ENCODE measurements at places on chromosomes 6 and 20.

GRCh38 chr6:135231469-135231844 is 50.3 kb downstream of the MYB start:
- no peak for DNase-seq

- no peak for DNase-seq
These were observed 91.7 kb downstream of the CLIC5 start for GRCh38 chr6:45923831-45924391.

DNA sequence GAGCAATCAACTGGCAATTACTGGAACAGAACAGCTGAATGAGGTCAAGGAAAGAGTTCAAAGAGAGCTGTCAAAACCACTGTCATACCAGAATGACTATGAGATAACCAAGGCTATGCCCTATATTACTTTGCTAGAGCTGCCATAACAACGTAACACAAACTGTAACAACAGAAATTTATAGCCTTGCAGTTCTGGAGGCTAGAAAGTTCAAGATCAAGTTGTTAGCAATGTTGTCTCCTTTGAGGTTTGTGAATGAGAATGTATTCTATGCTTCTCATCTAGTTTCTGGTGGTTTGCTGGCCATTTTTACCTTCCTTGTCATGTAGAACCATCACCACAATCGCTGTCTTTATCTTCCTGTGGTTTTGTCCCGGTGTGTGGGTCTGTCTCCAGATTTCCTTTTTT is 1323.0 kb upstream of the GJE1 start:
- no peak for DNase-seq

GRCh38 chr20:24340933-24341332 is 128.5 kb upstream of the SYNDIG1 start:
- DNase-seq, result no peak

DNA sequence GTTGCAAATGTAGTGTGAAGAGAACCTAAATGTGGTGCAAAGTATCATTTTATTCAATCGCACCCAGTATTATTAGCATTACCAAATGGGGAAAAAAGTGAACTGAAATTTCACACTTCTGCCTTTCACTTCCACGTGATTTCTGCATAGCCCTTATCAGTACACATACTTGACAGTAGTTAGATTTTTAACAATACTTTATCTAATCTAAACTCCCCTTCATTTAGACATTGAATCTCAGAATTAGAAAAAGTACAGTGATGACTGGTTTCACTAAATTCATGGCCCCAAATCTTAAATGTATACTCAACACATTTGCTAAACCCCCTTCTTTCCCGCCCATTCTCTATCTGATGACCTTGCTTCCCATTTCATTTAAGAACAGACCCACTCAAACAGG is 14.3 kb downstream of the STX7 start:
- DNase-seq, result no peak

DNA sequence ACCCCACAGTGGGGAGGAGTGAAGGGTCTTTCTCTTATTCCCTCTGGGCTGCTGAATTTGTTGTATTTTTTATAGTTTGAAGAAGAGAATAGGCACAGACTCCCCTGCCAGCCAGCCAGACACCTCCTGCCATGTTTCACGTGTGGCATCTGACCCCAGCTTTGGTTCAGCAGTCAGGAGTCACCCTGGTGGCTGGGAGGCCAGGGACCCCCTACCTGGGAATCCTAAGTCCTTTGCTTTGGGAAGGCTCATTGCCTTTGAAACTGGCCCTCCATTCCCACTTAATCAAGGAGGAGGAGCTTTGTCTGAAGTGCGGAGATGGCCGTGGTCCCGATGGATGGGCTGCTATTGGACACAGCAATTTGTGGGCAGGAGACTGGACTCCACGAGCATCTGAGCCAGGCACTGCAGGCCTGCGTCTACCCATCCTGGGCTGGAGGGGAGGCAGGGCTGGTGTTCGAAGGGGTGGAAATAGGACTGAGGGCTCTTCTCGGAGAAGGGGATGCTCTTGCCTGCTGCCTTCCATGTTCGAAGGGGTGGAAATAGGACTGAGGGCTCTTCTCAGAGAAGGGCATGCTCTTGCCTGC is 196.1 kb downstream of the DLL1 start:
- DNase-seq, result peak; percentile 37

DNA sequence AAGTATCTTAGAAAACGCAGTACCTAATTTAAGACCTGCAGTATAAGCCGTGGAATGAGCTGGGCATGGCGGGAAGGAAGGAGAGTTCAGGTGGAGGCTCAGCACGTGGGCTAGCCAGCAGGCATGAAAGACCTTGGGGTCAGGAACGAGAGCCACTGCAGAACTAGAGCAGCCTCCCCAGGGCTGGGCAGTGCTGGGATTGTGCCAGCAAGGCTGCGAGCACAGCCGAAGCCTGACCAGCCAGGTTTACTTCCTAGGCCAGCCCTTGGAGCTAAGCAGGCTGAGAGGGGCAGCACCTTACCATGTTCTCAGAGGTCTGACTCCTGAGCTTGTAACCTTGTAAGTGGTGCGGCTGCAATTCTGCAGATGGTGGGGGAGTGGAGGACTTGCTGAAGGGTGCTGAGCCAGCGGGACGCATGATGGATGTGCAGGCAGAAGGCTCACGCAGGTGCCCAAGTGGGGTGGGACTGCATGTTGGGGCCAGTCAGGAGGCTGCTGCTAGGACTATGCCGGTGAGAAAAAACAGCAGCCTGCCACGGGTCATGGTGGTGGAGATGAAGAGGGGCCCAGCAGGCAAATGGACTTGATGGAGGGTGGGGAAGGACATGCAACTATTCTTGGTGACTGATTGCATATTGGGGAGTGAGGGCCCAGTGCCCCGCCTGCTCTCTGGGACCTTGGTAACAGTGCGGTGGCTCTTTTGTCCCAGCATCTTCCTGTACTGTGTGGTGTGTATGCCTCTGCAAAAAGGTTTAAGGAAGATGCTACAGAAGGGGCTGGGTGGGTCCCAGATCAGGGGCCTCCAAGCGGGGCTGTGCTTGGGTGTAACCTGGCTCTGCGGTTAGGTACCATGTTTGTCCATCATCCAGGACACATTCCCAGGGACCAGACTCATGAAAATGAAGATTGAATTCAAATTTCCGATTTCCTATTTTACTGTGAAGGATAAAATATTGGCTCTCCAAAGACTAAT is 37.6 kb upstream of the IRF4 start:
- no peak for DNase-seq

DNA sequence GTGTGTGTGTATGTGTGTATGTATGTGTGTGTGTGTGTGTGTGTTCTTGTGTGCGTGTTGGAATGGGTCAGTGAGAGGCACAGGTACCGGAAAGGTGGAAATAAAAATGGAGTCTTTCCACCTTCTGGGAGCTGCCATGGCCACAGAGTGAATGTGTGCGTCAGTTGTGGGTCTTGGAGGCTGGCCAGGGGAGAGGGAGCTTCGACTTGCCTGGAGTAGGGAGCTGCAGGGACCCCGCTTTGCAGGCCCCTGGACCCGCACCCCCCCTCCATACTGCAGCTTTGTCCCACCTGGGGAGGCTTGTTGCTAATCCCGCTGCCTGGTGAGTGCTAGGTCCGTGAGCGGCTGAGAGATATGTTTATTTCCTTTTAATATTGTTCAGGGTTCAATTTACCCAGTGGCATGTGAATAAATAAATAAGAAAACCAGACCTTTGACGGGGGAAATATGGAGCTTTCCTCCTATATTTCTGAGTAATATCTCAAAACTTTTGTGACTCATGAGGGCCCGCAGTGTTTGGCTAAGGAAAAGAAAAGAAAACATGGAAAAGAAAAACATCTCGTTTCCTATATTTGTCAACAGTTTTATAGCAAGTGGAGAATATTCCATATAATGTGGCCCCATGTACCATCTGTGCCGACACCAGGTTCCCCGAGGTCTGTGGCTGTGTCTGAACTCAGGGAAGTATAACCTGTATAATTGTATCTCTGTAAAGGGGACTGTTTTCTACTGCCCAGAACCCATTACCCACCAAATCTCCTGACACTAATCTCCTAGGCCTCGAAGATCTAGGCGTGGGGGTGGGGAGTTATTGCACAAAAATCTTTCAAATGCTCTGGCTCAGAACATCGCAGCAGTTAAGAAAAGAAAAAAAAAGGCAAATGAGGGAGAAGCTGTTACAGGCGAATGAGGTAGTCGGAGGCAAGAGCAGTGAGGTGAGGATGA is 24.6 kb upstream of the CCDC167 start:
- DNase-seq, result no peak

DNA sequence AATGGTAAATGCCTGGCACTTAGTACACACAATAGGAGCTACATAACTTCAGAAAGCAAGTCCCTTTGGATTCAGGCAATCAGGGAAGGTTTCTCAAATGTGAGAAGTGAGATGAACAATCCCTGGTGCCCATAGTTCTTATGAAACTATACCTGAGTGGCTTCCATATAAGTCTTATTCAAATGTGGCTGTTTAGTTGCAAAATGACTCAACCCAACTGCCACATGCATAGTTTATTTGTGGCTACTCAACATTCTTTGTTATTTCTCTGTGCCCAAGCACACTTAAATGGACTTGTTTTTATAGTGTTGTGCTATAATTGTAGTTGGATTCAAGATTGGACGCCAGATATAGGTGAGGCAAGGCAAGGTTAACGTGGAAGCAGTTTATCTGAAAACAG is 93.7 kb upstream of the ATXN1 start:
- DNase-seq, result no peak

DNA sequence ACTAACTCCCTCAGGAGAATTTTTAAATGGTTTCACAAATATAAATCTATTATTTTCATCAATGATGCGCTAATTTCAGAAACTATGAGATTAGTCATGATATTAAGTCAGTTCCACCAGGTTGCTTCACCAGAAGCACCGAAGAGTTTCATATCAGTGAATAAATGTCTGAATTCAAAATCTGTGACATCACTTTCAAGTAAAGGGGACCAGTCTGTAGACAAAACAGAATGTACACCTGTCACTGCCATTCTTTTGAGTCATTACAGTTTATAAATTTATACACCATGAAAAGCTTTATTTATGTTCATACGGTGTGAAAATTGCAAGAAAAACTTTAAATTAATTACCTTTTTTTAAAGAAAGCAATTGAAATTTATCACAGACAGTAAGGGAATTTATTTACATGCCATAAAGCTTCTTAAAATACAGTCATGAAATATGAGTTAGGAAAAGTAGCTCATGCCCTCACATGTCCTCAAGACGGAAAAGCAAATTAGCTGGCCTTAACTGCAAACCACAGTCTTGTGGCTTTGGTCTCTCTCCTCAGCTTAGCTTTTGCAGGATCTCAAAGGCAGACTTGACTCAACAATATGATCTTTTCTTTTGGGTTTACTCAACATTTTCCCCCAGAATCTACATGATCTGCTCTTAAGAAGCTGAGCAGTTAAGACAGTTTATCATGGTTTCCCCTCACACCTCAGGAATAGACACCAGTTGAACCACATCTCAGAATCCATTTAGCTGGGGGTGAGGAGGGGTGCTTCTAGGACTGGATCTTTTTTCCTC is 177.7 kb upstream of the MCHR2 start:
- DNase-seq, result no peak

DNA sequence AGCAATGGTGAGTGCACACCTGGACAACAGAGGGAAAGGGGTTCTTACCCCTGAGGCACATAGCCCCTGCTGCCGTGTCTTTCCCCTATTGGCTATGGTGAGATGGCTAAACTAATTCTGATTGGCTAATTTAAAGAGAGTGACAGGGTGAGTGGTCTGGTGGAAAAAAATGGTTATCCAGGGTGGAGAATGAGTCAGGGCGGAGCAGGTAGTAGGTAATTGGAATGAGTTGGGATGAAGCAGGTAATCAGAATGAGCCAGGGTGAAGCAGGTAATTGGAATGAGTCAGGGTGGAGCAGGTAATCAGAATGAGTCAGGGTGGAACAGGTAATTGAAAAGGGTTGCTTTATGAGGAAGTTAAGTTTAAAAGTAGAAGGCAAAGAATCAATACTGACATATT is 200.3 kb downstream of the EYA4 start:
- no peak for DNase-seq

DNA sequence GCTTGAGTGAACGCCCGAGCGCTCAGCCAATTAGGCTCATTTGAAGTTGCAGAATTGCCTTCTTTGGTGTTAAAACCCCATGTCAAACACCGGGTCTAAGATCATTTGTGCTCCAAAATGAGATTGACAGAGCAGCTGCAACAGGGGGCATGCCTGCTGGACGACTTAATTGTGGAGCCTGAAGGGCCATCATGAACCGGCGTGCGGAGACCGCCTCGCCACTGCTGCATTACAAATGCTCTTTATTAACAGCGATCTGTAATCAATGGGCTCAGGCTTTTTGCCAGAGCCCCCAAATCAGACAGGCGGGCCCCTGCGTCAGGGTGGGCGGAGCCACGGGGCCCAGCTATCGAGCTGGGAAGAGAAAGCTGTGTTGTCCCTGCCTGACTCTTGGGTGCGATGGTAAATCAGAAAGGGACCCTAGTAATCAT is 183.2 kb downstream of the SIM1 start:
- DNase-seq, result no peak

GRCh38 chr6:69792292-69792691 is 4.5 kb downstream of the LMBRD1 start:
- no peak for DNase-seq

DNA sequence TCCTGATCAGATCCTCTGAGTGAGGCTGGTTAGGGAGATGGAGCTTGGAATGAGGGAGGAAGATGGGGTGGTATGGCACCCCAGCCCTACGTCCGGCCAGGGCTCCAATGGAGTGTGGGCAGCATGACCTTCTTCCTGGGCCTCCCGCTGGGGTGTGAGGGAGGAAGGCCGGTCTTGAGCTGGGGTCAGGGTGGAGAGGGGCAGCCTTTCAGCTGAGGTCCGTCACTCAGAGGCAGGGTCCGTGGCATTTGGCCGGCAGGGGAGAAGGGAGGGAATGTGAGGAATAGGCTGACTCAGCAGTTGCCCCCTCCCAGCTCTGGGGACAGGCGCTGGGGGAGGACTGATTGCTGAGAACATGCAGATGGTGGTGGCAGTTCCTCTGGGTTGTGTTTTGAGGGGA is 25.5 kb upstream of the VEGFA start:
- DNase-seq, result no peak

- no peak for DNase-seq
These were observed 218.2 kb downstream of the BMP7 start for GRCh38 chr20:57048027-57048869.

GRCh38 chr6:27149150-27149549 is 98.4 kb upstream of the PRSS16 start:
- DNase-seq, result no peak

GRCh38 chr20:11852811-11853210 is 64.9 kb upstream of the BTBD3 start:
- no peak for DNase-seq

DNA sequence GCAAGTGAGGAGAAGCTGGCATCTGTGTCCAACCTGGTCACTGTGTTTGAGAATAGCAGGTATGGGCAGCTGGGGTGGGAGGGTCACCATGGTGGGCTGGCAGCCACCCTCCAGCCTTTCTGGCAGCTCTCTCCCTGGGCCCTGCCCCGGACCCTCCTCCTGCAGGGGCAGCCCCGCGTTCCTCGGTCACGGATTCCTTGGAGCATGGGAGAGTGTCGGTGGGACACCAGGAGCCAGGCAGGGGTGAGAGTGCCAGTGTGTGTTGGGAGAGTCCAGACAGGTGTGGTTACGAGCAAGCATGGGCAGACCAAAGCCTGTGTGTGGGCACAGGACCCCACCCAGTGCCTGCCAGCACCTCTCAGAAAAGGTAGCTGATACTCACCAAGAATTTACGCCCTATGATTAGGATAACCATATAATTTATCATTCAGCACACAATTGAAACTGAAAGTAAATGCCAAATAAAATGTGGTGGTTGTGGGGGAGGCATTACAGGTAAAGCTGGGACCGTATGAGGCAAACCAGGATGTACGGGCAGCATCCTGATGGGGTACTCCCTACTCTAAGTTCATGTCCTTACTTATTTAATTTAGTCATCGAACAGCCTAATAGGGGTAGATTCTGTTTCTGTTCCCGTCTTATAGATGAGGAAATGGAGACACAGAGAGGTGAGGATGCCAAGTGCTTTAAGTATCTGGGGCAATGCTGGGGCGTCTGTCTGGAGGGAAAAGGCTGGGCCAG is 542 bp downstream of the FGD2 start:
- no peak for DNase-seq

- no peak for DNase-seq
These were observed 41.9 kb downstream of the TULP4 start for GRCh38 chr6:158353883-158354877.
